ENCODE measurements at places on chromosomes 1 and 21.

DNA sequence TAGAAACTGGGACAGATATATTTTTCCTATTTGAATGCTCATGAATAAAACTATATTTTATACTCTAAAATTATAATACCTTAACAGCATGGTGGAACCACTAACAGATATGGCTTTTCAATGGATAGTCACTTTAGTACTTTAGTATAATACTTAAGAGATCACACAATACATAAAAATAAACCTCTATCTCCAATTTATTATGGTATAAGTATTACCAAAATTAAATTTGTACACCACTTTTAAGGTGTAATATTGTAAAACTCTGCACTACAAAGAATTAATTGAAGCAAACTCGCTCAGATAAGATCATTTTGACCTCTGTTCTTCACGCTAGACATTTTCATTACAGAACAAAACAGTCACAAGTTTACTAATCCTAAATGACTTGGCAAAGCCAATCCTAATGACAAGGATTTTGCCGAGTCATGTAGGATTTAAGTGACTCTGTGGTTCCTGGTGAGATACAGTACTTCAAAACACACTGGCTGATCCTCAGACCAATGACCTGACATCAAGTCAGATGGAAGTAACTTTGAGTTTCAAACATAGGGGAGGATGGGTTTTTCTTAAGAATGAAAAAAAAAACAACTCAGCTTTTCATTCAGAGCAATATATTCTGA, 200.6 kb downstream of the SMYD3 start:
- H3K4me3 ChIP-seq, result no peak overlapping the region
- no peak for DNase-seq
- H3K27me3 ChIP-seq, result no peaks in the 10 kb centered on the region
- no peaks in the 10 kb centered on the region for H3K4me1 ChIP-seq
- no peak overlapping the region for H3K27ac ChIP-seq

- H3K36me3 ChIP-seq, result no peaks in the 10 kb centered on the region
- peaks cover 13% of the 10 kb centered on the region for H3K4me1 ChIP-seq
- DNase-seq, result no peak
- no peak overlapping the region for H3K4me3 ChIP-seq
- no peaks in the 10 kb centered on the region for H3K27me3 ChIP-seq
Measured at GRCh38 chr1:162557536-162557935, 4.0 kb upstream of the UAP1 start.

GRCh38 chr1:76940571-76941335, 73.5 kb downstream of the ST6GALNAC5 start:
- no peak for DNase-seq
- H3K27me3 ChIP-seq, result no peaks in the 10 kb centered on the region
- H3K27ac ChIP-seq, result no peak overlapping the region
- no peaks in the 10 kb centered on the region for H3K36me3 ChIP-seq
- H3K4me1 ChIP-seq, result no peaks in the 10 kb centered on the region

DNA sequence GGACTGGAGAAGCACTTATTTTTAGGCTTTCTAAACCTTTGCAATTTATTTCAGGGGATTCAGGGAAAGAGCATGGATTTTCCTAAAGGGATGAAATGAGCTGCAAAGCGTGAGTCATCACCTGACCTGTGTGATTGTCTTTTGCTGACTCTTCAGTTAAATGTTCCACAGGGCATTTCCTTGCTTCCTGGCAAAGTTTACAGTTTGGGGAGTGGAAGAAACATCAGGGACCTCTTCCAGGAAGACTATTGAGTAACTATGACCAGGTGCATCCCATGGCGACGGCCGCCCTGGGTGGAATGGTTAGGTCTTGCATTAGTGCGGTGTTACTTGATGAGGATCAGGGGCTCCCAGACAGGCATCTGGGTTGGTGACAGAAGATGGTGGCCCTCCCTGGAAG, 79.5 kb upstream of the SIPA1L2 start:
- no peaks in the 10 kb centered on the region for H3K27me3 ChIP-seq
- DNase-seq, result no peak
- H3K4me3 ChIP-seq, result no peak overlapping the region
- H3K4me1 ChIP-seq, result no peaks in the 10 kb centered on the region
- H3K36me3 ChIP-seq, result no peaks in the 10 kb centered on the region
- no peak overlapping the region for H3K27ac ChIP-seq

- H3K36me3 ChIP-seq, result no peaks in the 10 kb centered on the region
- no peak overlapping the region for H3K4me3 ChIP-seq
- DNase-seq, result no peak
- peaks cover 5% of the 10 kb centered on the region for H3K27me3 ChIP-seq
- no peak overlapping the region for H3K27ac ChIP-seq
- no peaks in the 10 kb centered on the region for H3K4me1 ChIP-seq
Measured at GRCh38 chr1:247500865-247501264, 35.4 kb downstream of the OR2C3 start.

DNA sequence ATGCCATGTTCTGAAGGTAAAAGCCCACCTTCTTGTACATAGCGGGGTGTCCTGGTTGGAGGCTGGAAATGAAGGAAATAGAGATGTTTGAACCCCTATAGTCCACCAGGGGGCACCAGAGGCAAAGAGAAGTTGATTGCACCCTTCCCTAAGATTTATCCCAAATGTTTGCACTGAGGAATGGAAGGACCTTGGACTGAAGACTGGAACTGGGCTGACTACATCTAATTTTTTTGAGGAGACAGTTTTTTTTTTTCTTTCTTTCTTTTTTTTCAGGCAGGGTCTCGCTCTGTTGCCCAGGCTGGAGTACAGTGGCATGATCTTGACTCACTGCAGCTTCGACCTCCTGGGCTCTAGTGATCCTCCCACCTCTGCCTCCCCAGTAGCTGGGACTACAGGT, 55.3 kb upstream of the EIF4G3 start:
- peak; percentile 27 for DNase-seq
- no peak overlapping the region for H3K4me3 ChIP-seq
- H3K36me3 ChIP-seq, result peaks cover 5% of the 10 kb centered on the region
- H3K27ac ChIP-seq, result no peak overlapping the region
- H3K27me3 ChIP-seq, result no peaks in the 10 kb centered on the region

- no peak for DNase-seq
- H3K36me3 ChIP-seq, result no peaks in the 10 kb centered on the region
Measured at GRCh38 chr1:57015071-57015470, 49.3 kb upstream of the C8B start.

GRCh38 chr1:940107-941014, 16.6 kb downstream of the SAMD11 start:
- H3K4me1 ChIP-seq, result peaks cover 12% of the 10 kb centered on the region
- no peak overlapping the region for H3K27ac ChIP-seq
- peak overlapping the region; percentile 82 for H3K4me3 ChIP-seq
- DNase-seq, result no peak
- H3K27me3 ChIP-seq, result peaks cover 50% of the 10 kb centered on the region

- H3K27ac ChIP-seq, result no peak overlapping the region
- H3K4me1 ChIP-seq, result peaks cover 5% of the 10 kb centered on the region
- H3K27me3 ChIP-seq, result no peaks in the 10 kb centered on the region
Measured at GRCh38 chr1:212012034-212012740, 23.2 kb downstream of the INTS7 start.

DNA sequence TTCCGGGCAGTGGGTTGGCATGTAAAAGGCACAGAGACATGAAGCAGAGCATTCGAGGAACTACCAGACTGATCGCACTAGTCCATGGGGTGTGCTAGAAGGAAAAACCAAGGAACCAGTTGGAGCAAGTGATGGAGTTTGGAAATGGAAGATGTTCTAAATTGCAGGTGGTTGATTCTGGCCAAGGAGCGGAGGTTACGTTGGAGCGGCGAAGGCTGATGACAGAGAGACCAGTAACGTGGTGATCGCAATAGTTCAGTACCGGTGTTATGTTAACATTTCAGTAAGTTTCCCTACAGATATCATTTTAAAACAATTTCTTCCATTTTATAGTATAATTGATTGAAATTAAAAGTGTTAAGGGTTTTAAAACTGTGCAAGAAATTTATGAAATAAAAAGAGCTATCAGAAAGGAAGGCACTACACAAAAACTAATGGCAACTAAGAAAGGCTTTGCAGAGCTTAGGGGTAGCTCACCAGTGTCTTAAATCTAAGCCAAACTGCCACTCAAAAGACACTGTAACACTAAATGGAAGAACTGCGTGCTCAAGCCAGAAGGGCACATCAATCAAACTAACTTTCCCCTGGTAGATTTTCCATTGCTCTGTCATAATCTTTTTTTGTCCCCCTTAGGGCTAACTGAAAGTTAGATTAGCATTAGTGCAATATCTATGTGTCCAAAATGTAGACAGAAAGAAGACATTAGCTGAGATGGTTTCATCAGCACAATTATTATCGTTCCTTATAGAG, 11.3 kb upstream of the HEATR1 start:
- no peak overlapping the region for H3K4me3 ChIP-seq
- no peaks in the 10 kb centered on the region for H3K36me3 ChIP-seq
- no peaks in the 10 kb centered on the region for H3K4me1 ChIP-seq

DNA sequence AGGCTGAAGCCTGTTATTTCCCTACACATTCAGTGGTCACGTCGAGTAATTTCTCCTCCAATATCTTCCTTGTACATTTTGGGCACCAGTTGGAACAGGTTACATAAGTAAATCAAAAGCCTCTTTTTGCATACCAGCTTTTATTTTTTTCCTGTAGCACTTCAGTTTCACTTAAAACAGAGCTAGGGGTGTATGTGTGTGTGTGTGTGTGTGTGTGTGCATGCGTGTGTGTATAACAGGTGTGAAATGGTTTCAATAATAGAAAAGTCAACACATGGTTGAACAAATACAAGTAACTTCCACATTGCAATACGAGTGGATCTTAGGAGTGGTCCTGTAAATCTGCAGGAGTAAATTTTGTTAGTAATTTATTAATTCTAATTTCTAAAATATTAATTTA, 3.0 kb upstream of the MAN1A2 start:
- DNase-seq, result no peak
- H3K27me3 ChIP-seq, result no peaks in the 10 kb centered on the region
- no peak overlapping the region for H3K27ac ChIP-seq

- H3K4me3 ChIP-seq, result peak overlapping the region; percentile 76
- DNase-seq, result no peak
- peak overlapping the region; percentile 8 for H3K27ac ChIP-seq
- H3K27me3 ChIP-seq, result peaks cover 72% of the 10 kb centered on the region
- peaks cover 9% of the 10 kb centered on the region for H3K36me3 ChIP-seq
- peaks cover 14% of the 10 kb centered on the region for H3K4me1 ChIP-seq
Measured at GRCh38 chr1:220527279-220527907, 543 bp upstream of the MARK1 start.

DNA sequence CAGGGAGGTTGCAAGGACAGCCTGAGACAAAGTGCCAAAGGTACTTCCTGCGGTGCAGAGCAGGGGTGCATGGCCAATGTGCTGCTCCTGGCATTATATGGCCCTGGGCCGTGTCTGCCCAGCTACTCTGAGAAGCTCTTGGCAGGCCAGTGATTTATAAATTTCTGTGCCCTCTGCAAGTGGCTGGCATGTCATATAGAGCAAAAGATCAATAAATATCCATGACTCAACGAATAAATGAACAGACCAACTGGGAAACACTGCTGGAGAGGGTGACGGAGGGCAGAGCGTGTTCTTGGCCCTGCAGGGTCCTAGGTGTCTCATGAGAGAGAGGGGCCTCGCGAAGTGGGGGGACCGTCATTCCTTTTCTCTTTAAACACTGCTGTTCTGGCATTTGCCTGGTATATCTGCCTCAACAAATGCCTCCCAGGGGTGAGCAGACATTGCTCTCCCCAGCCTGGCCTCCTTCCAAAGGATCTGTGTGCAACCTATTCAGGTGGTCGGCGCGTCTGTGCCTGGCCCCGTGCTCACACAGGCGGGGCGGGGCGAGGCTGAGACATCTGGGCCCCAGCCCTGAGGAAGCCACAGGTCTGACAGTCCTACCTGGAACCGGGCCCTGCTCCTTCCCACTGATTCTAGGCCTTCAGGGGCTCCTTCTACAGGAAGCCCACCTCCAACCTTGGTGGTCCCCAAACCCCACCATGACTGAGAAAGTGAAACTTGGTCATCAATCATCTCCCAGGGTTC, 82.3 kb downstream of the MRPL37 start:
- no peak for DNase-seq
- no peak overlapping the region for H3K27ac ChIP-seq
- no peak overlapping the region for H3K4me3 ChIP-seq
- no peaks in the 10 kb centered on the region for H3K27me3 ChIP-seq

DNA sequence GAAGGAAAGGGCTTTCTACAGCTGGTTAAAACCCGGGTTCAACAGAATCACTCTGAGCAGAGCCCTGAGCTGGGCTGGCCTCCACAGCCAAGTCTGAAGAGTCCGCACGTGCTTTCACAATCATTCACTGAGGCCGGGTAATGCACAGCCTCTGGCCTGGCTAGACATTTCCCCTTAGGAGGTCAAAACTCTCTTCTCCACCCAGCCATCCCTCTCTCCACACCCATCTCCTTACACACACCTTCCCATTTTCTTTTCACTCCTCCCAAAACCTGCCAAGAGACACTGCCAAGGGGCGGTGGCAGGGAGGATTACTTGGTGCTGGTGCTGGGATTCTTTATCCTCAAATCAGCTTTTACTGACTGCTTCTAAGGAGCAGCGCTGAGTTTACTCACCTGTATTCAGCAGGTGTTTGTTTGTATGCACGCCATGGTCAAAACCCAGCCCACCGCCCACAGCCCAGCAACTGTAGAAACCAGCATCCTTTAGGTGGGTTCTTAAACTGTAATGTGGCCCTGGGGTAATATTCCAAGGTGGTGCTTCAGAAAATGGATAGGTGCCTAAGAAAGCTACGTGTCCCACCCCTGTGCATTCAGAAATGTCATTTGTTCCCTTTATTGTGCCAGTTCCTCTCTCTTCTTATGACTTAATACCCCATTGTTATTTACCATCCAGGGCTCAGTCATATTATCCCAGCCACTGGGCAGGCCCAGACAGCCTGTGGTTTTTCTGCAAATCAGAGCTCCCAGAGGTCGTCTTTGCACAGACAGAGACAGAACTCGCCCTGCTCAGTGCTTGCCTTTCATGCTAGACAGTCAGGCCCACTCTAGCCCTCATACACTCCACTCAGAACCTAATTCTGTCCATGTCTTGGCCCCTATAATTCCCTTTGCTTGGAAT, 80.2 kb downstream of the ADSS2 start:
- no peak overlapping the region for H3K4me3 ChIP-seq
- H3K27me3 ChIP-seq, result no peaks in the 10 kb centered on the region
- no peaks in the 10 kb centered on the region for H3K4me1 ChIP-seq
- no peak for DNase-seq
- H3K27ac ChIP-seq, result no peak overlapping the region
- H3K36me3 ChIP-seq, result no peaks in the 10 kb centered on the region

- no peak overlapping the region for H3K4me3 ChIP-seq
- no peak for DNase-seq
- H3K27ac ChIP-seq, result no peak overlapping the region
- H3K27me3 ChIP-seq, result no peaks in the 10 kb centered on the region
Measured at GRCh38 chr1:176626572-176627061, 163.6 kb downstream of the PAPPA2 start.

GRCh38 chr1:81296601-81297000, 504.1 kb upstream of the ADGRL2 start:
- no peak for DNase-seq
- H3K36me3 ChIP-seq, result no peaks in the 10 kb centered on the region
- H3K4me3 ChIP-seq, result no peak overlapping the region
- no peaks in the 10 kb centered on the region for H3K4me1 ChIP-seq

DNA sequence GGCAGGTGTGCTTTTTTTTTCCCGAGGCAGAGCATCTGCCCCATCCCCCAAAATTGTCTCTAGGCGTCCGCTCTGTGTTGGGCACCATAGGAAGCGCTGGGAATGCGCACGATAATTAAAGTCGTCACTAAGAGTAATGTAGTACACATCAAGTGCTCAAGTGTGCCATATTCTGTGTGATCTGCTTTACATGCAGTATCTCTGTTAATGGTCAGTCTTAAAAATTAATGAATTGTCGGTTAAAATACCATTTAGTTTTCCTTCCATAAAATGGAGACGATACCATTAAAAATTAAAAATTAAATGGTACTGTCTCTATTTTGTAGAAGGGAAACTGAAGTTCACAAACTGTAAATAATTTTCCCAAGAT, 544 bp upstream of the CCT8 start:
- H3K27me3 ChIP-seq, result no peaks in the 10 kb centered on the region
- peaks cover 5% of the 10 kb centered on the region for H3K36me3 ChIP-seq
- peaks cover 46% of the 10 kb centered on the region for H3K4me1 ChIP-seq
- H3K4me3 ChIP-seq, result peak overlapping the region; percentile 100
- H3K27ac ChIP-seq, result peak overlapping the region; percentile 97
